ENCODE measurements at places on chromosomes 2 and 18.

GRCh38 chr2:73103018-73103542 is 9.7 kb downstream of the RAB11FIP5 start:
- DNase-seq = no peak

DNA sequence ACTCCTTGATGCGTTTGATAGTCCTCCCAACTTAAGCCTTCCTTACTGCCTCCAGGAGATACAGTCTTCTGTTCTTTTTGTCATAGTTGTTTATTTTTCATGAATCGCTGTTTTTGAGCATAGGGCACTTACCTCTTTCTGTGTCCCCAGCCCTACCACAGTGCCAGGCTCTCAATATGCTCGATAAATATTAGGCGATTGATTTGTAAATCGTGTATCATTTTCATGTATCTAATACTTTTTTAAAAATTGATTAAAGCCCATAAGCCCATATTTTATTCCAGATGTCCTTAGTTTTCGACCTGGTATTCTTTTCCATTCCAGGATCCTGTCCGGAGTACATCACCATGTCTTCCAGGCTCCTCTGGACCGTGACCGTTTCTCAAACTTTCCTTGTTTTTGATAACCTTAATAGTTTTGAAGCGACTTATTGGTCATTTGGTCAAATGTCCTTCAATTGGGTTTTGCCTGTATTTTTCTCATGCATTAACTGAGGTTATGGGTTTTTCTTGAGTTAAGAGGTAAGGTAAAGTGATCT is 444 bp upstream of the MMADHC start:
- no peak for DNase-seq

DNA sequence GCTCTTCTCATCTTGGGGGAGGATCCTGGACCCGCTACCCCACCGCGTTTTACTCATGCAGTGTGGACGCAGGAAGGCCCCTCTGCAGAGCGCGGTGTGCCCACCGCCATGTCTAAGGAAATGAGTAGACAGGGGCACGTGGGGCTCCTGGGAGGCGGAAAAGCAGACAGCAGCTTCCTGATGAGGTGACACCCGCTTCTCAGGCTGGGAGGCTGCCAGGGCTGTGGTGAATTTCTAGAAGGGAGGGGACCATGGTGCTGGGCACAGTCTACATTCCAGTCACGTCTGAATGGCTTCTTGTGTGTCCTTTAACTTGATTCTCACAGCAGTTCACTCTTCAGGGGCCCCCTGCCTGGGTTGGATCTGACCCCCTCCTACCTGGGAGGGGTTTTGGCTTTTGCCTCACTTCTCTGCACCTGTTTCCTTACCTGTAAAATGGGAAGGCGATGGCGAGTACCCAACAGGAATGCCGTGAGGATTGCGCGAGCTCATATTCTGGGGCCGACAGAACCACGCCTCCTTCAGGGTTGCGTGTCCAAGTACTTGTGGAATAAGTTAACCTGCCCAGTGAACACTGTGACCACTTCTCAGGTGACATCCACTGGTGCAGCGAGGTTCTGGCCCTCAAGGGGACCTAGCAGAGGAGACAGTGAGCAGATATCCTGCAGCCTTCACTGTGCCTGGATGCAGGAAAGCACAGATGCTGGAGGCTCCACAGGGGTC is 32.3 kb upstream of the MBP start:
- no peak for DNase-seq

GRCh38 chr2:145715601-145716000 is 1195.7 kb upstream of the ZEB2 start:
- no peak for DNase-seq

- DNase-seq = no peak
Measured at GRCh38 chr2:99779276-99779675, 289.5 kb upstream of the REV1 start.

- DNase-seq = no peak
Measured at GRCh38 chr2:3476321-3476984, 42.9 kb downstream of the ADI1 start.

DNA sequence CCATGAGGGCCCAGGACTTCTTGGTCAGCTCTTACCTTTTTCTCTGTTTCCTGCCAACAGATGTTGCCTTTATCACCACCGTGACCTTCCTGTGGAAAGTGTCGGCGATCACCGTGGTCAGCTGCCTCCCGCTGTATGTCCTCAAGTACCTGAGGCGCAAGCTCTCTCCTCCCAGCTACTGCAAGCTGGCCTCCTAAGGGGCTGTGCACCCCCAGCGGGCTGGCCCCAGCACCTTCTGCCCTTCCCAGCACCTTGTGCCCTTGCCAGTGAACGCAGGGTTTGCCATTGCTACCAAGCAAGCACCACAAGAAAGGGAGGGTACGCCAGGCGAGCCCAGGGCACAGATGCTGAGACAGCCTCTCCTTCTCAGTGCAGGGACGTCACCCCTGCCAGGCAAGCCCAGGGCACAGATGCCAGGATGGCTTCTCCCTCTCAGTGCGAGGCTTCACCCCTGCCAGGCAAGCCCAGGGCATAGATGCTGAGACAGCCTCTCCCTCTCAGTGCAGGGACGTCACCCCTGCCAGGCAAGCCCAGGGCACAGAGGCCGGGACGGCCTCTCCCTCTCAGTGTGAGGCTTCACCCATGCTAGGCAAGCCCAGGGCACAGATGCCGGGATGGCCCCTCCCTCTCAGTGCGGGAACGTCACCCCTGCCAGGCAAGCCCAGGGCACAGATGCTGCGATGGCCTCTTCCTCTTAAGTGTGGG is 18.4 kb upstream of the NFATC1 start:
- DNase-seq = peak; percentile 80

GRCh38 chr2:226943862-226944620 is 108.2 kb downstream of the RHBDD1 start:
- DNase-seq = no peak

DNA sequence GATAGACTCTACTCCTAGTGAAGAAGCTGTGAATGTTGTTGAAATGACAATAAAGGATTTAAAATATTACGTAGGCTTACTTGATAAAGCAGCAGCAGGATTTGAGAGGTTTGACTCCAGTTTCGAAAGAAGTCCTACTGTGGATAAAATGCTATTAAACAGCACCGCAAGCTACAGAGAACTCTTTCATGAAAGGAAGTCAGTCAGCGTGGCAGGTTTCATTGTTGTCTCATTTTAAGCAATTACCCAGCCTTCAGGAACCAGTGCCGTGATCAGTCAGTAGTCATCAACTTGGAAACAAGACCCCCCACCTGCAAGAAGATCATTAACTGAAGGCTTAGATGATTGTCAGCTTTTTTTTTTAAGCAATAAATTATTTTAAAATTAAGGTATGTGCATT is 14.0 kb downstream of the USP14 start:
- no peak for DNase-seq

- no peak for DNase-seq
Measured at GRCh38 chr2:57516698-57517340, 529.8 kb upstream of the VRK2 start.

DNA sequence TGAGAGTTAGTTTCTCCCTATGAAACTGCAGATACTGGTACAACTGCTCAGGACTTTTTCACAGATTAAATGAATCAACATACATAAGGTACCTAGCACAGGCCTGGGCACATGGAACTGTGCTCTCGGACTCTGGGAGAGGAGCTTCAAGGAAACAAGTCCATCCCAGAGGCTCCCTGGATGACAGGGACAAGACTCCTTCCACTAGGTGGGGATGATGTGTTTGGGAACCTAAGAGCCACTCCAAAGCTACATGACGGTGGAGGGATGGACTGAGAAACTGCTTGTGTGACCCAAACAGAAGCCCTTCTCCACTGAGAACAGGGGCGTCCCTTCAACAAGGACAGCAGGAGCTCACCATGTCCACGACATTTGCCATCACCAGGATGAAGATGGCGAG is 37.1 kb downstream of the CENPO start:
- no peak for DNase-seq

- DNase-seq = no peak
Measured at GRCh38 chr18:56748698-56749268, 97.6 kb downstream of the WDR7 start.

GRCh38 chr2:158970241-158970751 is 1.9 kb downstream of the TANC1 start:
- no peak for DNase-seq

GRCh38 chr2:18425210-18425703 is 135.2 kb downstream of the RDH14 start:
- DNase-seq = no peak

DNA sequence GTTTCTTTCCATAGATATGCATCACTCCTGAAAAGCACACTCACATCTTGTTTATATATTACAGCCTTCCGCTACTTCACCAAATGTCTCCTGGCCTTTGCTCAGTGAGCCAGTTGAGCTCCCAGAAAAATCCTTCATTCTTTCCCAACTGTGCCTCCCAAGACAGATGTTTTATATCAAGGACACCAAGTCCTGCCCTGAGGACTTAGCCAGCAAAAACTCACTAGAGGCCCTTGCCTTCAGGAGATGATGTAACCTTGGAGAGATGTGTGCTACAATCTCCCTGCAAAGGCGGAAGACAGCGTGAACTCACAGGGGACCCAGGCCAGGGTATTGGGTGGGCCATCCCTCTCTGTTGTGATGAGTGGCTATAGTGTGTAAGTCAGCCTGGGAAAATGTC is 86.1 kb upstream of the CTAGE1 start:
- DNase-seq = no peak

DNA sequence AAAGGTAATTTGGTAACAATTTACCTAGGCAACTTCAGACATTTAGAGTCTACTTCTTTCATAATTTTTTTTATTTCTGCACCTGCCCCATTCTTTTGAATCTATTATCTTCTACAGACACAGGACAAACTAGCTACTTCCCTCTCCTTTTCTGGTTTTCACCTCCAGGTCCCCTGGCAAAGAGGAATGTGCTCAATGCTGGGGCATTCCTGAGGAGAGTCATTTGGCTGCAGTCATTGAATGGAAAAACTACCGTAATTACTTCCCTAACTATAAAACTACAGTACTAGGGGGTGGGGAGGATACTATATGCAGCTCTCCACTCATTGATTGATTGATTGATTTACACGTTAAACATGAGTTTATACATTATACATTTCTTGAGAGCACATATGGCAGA is 11.2 kb upstream of the ARHGAP28 start:
- DNase-seq = no peak

- DNase-seq = no peak
Measured at GRCh38 chr2:157559061-157559460, 69.6 kb downstream of the ACVR1C start.

GRCh38 chr2:25905126-25905525 is 26.8 kb upstream of the ASXL2 start:
- DNase-seq = no peak

DNA sequence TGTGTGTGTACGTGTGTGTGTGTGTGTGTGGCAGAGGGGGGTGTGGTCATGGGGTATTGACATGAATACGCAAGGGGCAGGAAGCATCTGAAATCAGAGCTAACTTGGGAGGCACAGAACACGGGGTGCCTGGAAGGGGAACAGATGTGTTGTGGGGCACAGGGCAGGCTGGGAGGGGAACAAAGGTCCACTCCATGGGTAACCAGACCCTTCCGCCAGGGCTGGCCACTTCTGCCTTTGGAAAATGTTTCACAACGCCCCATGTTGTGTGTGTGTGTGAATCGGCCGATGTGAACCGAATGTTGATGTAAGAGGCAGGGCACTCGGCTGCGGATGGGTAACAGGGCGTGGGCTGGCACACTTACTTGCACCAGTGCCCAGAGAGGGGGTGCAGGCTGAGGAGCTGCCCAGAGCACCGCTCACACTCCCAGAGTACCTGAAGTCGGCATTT is at the start of gene SLC11A1:
SLC11A1 (plus strand) TSS at position 358 of the 451 bp plus-strand sequence. CDS start 96 bp downstream, outside the sequence.
- DNase-seq = peak; percentile 92

DNA sequence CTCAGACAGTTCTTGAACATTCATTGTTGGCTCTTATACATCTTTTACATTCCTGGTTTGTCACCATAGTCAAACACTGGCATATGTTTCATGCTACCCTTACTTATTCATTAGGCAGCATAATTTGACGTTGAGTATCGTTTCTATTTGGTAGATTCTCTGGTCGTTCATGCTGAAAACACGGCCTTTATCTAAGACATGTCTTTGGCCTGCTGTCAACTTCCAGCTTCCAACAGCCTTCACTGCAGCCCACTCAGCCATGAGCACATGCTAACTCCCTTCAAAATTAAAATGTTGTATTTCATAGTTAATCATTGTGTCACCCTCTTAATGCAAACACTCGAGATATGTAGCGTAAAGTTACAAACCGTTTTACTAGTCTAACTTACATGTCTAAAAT is 493.0 kb upstream of the NRP2 start:
- DNase-seq = no peak

GRCh38 chr18:69400253-69400975 is at the start of gene DOK6:
Gene DOK6, plus strand, starts transcription at chr18:69400888.
- DNase-seq = peak; percentile 94

- no peak for DNase-seq
Measured at GRCh38 chr18:399631-400135, 100.8 kb downstream of the COLEC12 start.

- DNase-seq = no peak
Measured at GRCh38 chr18:34159691-34160185, 65.0 kb downstream of the NOL4 start.

DNA sequence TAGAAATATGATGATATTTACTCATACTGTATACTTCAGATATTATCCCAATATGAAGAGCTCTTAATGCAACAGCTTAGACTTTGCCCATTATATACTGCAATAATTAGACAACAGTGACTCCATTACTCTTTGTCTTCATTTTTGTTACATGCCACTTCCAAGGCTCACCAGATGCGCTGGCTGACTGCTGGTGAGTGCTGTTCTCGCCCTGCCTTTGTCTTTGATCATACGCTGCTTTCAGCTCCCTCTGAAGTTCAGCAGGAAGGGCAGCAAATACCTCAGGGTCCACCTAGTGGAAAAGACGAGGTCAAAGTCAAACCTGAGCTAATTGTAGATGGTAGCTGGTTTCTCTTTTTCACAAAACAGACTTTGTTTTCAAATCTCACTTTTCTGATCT is 66.3 kb downstream of the EIF5B start:
- no peak for DNase-seq

GRCh38 chr2:157692768-157693167 is 64.1 kb upstream of the ACVR1C start:
- no peak for DNase-seq

GRCh38 chr2:72040629-72041571 is 106.8 kb downstream of the CYP26B1 start:
- no peak for DNase-seq

- no peak for DNase-seq
Measured at GRCh38 chr2:147500819-147501395, 343.9 kb upstream of the ACVR2A start.

All from posterior cingulate gyrus (tissue), 11 donors.